ENCODE measurements at places on chromosomes 12 and 14. TPM values are rescaled to one million over a fixed set of nuclear protein-coding genes. Genes with fewer than 3 reads are reported as not detected.

HOXC12 gene
- total RNA-seq, result not detected

EIF5 gene
- total RNA-seq, result 215 TPM

FBXO21 gene
- total RNA-seq, result 84.4 TPM

TAS2R13 gene
- total RNA-seq, result under 0.01 TPM
